H4 (cell line): ENCODE measurements at places on chromosomes 3 and 15. TPM values are rescaled to one million over a fixed set of nuclear protein-coding genes. Genes with fewer than 3 reads are reported as not detected.

- no peak for DNase-seq
Observed at GRCh38 chr3:158769549-158769948, 32.3 kb upstream of the MFSD1 start.

- DNase-seq, result no peak
Observed at GRCh38 chr15:55628369-55628730, 40.2 kb upstream of the PYGO1 start.

GRCh38 chr15:88322461-88322860 lies 65.9 kb upstream of the NTRK3 start:
- no peak for DNase-seq

DNA sequence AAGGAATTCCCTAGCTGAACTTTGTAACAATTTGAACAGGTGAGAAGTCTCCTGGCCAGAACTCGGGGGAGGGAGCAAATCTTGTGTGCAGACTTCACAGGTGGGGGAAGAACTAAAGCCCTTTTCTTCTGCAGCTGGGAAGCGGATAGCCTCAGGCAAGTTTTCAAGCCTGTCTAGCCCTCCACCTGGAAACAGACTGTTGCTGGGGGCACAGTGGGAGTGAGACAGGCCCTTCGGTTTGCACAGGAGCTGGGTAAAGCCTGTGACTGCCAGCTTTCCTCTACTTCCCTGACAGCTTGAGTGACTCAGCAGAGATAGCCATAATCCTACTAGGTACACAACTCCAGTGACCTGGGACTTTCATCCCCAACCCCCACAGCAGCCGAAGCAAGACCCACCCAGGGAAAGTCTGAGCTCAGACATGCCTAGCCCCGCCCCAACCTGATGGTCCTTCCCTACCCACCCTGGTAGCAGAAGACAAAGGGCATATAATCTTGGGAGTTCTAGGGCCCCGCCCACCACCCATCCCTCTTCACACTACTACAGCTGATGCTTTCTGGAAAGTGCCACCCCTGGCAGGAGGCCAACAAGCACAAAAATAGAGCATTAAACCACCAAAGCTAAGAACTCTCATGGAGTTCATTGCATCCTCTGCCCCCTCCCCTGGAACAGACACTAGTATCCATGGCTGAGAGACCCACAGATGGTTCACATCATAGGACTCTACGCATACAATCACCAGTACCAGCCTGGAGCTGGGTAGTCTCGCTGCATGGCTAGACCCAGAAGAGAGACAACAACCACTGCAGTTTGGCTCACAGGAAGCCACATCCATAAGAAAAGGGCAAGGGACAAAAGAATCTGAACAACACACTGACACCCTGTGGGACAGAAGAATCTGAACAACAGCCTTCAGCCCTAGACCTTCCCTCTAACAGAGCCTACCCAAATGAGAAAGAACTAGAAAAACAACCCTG lies 479.0 kb downstream of the RAP2B start:
- no peak for DNase-seq

DNA sequence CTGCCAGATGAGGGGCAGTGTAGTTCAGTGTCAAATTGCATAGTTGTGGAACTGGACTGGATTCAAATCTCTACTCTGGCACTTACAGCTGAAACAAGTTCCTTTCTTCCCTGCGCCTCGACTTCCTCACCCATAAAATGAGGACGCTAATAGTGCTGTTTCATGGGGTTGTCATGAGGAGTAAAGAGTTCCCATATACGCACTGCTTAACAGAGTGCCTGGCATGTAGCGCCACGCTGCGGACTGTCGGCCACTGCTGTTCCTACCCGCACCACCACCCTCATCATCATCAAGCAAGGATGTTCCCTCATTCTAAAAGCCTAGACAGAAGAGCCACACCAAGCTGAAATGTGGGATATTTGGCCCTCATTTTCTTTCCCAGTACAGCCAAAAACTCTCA lies 91.9 kb downstream of the CHDH start:
- DNase-seq, result no peak

Gene WHAMM
- 2.5 and 7.1 TPM in 2 replicates for total RNA-seq

Gene MUC4
- not detected in 2 replicates for total RNA-seq

- no peak for DNase-seq
Observed at GRCh38 chr3:39276746-39277145, 3.1 kb downstream of the CX3CR1 start.

DNA sequence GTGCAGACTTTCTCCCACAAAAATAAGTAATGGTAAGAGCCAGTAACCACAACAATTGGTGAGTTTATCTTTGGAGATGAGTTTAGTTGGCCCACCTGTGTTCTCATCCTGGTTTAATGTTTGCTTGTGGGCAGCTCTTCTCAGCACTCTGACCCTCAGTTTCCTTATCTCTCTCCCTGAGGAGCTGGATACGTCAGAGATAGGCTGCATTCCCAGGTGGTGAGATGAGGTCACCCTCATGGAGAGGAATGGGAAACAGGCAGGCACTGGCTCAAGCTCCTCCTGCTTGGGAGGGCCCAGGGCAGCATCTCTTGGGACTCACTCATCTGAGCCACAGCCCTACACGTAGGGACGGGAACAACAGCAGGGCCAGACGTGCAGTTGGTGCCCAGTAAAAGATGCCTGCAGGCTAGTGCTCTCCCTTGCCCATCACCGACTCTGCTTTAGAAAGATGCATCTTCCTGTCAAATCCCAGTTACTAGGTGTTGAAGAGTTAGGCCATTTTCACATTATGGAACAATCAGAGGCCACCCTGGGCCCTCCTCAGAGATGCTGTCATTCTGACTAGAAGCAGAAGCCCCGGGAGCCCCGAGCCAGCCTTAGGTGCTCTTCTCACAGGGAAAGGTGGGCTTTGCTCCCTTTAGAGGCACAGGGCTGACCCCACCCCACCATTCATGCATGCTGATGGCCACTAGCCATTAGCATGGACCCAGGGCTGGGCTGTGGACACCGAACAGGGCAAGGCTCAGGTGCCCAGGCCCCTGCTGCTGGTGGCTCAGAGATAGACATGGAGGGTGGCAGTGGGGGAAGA lies 59.7 kb downstream of the GRIP2 start:
- no peak for DNase-seq

Gene IQCF5
- total RNA-seq, result not detected in 2 replicates

Gene SKOR1
- not detected in 2 replicates for total RNA-seq

- DNase-seq, result no peak
Observed at GRCh38 chr15:90665288-90666134, 51.6 kb upstream of the BLM start.

- no peak for DNase-seq
Observed at GRCh38 chr15:28987337-28987736, 101.6 kb downstream of the APBA2 start.

Gene LTK
- 0.21 and 0.37 TPM in 2 replicates for total RNA-seq

DNA sequence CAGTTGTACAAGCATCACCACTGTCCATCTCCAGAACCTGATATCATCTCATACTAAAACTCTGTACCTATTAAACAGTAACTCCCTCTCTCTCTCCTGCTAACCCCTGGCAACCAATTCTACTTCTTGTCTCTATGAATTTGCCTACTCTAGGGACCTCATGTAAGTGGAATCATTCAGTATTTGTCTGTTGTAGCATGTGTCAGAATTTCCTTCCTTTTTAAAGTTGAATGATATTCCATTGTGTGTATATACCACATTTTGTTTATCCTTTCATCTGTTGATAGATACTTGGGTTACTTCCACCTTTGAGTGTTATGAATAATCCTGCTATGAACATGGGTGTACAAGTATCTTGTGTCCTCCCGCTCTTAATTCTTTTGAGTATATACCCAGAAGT lies 16.6 kb downstream of the ZNF592 start:
- DNase-seq, result no peak

- DNase-seq, result no peak
Observed at GRCh38 chr3:156668073-156668763, 6.2 kb upstream of the TIPARP start.

DNA sequence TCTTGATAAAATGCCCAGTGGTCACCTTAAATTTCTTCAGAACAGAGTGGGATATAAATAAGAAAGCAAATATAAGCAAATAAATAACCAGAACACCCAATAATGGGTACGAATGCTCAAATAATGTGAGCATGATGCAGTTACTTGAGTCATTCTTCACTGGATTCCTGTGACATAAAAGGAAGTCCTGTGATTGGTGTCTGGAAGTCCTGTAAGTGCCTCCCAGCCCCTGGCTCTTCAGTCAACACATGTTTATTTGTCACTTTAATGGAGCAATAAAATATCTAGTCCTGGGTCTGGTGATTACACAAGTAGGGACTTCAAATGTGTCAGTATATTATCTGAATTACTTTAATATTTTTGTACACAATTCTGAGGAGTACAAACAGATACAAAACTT lies 30.4 kb downstream of the TMEM212 start:
- DNase-seq, result peak; percentile 63

Gene TM6SF1
- 0.04 TPM in 1 of 2 replicates, not detected in the other for total RNA-seq

Gene ATP2B2
- 0.12 TPM in 2 replicates for total RNA-seq

DNA sequence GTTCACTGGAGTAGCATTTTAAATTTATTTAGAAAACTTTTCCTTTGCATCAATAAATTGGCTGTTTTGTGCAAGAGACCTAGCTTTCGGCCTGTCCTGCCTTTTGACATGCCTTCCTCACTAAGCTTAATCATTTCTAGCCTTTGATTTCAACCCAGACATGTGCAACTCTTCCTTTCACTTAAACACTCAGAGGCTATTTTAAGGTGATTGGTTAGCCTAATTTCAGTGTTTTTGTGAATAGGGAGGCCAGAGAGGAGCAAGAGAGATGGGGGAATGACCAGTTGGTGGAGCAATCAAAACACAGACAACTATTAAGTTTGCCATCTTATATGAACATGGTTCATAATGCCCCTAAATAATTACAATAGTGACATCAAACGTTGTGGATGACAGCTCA lies 333.4 kb downstream of the SLC9A9 start:
- DNase-seq, result no peak

DNA sequence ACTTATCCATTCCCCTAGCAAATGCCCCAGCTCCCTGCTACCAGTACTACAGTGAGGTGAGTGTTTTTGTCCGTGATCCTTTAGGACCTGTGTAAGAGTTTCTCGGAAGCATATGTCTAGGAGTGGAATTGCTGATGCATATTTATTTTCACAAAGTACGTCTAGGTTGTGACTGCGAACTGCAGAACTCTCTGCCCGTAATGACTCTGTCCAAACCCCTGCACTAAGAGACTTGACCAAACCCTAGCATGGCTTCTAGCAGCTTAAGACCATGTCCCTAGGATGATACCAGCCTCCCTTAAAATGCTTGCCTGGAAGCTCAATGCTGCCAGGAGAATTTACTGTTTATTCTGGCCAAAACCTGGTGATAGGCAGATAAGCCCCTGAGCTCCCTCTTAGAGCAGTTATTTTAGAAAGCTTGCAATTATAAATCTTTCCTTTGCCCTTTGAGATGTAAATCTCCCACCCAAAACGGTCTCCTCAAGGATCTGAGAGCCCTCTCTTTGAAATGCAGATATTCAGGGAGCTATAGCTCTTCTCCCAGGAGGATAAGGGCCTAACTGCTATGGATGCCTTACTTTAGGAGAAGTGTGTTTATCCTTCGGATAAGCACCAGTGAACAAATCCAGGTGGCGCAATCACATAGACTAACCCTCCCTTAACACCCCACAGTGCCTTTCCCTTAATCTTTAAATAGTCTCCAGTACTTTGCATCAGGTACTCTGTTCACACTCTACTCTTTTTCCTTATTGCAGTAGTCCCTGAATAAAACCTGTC lies 14.7 kb upstream of the CA12 start:
- DNase-seq, result no peak

DNA sequence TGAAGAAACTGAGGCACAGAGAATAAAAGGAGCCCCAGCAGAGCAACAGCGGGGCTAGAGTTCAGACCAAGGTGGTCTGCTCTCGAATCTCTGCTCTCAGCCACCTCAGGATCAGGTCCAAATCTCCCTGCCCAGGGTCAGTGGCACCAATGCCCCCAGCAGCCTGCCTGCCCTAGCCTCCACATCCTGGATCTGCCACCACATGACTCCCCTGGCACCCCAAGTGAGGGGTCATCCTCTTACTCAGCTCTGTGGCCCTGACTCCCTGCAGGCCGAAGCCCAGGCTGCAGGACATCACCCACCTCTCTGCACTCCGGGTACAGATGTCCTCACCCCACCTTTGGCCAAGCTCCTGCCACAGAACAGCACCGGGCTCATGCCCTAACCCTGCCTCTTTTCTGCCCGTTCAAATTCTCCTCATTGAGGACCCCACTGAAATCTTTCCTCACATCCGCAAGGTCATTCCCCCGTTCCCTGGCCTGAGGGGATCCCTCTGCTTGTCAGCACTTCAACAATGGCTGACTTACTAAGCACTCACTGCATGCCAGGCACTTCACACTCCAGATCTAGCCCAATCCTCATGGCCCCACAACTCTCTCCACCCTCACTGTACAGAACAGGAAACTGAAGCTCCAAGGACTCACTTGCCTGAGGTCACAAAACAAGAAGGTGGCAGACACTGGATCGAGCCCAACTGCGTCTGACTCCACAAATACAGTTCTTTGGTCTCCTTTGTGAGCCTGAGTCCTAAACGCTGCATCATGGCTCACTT lies 4.3 kb downstream of the PPIB start:
- no peak for DNase-seq

Gene PAQR9
- total RNA-seq, result 0.21 TPM in 1 of 2 replicates, not detected in the other

GRCh38 chr3:94548581-94549316 lies 485.9 kb downstream of the NSUN3 start:
- no peak for DNase-seq

Gene CGGBP1
- total RNA-seq, result 29.3 and 37.3 TPM in 2 replicates

- no peak for DNase-seq
Observed at GRCh38 chr3:171283183-171283847, 176.9 kb downstream of the TNIK start.

Gene LRRN1
- 1.6 and 1.9 TPM in 2 replicates for total RNA-seq

Gene ITGB5
- 189 and 223 TPM in 2 replicates for total RNA-seq

DNA sequence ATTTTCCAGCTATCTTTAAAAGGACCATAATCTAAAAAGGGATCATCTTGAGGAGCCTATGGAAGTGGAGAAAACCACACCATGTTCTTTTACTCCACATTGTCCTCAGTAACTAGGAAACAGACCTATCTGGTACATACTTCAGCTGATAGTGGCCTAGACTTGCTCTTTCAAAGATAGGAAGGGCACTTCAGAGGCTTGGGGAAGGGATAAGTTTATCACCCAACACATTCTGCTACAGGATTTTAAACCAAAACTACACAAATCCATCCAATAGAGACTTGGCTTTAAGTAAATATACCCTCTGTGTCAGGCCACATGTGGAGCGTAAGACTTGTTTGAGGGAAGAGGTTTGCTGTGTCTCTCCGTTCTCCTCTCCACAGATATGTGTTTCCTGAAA lies 35.4 kb downstream of the CP start:
- DNase-seq, result no peak

Gene DPPA2
- not detected in 2 replicates for total RNA-seq

DNA sequence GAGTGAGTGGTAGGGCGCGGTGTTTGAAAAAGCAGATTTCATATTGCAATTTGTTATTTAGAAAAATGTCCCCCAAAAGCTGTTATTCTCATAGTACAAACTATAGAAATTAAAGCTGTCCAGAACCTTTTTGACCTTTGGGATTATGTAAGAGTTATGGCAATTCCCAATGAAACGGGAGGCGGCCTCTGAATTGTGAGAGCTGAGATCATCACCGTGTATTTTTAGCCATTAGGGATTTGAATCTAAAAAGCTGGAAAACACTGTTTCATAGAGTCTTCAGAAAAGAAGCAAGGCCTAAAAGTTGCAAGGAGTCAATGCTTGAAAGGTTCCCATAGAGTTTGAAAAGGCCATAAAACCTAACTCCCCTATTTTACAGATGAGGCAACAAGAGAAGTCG lies 38.6 kb upstream of the SLC25A26 start:
- no peak for DNase-seq
